ENCODE measurements at places on chromosomes 2 and 18.

- no peak for DNase-seq
Measured at GRCh38 chr2:5618271-5618670, 73.9 kb upstream of the SOX11 start.

- no peak for DNase-seq
Measured at GRCh38 chr2:234469972-234470371, 26.9 kb downstream of the ARL4C start.

DNA sequence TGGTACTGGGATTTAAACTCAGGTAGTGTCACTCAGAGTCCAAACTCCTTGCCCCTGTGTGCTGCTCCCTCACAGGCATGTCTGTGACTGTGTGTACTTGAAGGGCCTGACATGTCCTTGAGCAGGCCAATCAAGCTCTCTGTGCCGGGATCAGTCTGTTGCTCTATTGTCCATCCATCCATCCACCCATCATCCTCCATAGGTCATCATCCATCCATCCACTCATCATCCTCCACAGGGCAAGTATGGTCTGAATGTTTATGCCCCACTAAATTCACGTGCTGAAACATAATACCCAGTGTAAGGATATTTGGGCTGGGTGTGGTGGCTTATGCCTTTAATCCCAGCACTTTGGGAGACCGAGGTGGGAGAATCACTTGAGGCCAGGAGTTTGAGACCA is 24.5 kb upstream of the NEB start:
- no peak for DNase-seq

GRCh38 chr2:232342635-232343565 is 35.7 kb upstream of the ALPP start:
- no peak for DNase-seq

GRCh38 chr2:138496096-138496651 is 5.4 kb upstream of the SPOPL start:
- DNase-seq, result no peak

DNA sequence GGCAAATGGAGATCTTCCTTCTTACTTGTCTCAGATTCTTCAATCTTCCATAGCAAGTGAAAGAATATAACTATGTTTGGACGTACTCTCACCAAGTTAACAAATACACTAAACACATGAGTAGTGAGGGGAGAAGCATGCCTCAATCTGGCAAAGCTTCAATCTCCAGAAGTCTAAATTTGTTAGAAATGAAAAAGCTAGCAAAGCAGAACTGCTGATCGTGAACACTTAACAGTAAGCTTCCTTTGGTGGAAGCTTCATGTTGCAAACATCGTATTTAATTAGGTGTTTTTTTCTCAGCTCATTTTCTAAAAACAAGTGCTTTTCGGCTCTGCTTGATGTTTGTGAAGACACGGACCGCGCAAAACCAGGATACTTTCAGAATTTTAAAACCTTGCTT is 12.7 kb upstream of the SCN1A start:
- DNase-seq, result no peak

DNA sequence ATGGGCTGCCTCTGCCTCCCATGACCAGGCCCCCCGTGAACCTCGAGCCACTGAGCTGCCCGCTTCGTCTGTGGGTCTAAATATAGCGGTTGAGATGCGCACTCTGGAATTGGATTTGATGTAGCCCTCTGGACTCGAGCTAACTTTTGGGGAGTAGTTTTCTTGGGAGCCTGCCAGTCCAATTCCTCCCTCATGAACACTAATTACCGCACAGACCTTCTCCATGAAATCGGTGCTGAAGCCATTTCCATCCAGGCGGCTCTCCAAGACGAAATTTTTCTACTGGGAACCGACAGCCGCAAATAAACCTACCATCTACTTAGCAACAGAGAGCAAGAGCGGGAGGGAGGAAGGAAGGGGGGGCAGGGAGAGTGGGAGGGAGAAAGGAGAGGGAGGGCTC is 63.6 kb downstream of the CELF4 start:
- no peak for DNase-seq

GRCh38 chr18:42290318-42291307 is 335.6 kb downstream of the PIK3C3 start:
- no peak for DNase-seq

DNA sequence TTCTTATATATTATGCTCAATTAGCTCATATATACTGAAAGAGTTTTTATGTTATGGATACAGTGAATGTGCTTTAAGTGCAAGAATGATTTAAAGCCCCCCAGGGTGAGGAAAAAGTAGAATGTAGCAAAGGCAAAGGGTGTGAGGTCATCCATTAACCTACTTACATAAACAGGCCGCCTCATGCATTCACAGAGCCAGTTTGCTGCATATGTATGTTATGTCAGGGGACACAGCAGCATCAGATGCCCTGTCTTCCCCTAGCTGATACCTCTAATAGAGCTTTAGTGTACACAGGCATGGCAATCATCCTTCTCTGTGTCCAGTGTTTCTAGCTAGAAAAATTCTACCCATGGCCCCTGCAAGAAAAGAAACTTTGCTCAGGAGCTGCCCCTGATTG is 187.8 kb upstream of the FSHR start:
- DNase-seq, result no peak

- DNase-seq, result no peak
Measured at GRCh38 chr2:171553236-171553635, 31.0 kb downstream of the CYBRD1 start.

DNA sequence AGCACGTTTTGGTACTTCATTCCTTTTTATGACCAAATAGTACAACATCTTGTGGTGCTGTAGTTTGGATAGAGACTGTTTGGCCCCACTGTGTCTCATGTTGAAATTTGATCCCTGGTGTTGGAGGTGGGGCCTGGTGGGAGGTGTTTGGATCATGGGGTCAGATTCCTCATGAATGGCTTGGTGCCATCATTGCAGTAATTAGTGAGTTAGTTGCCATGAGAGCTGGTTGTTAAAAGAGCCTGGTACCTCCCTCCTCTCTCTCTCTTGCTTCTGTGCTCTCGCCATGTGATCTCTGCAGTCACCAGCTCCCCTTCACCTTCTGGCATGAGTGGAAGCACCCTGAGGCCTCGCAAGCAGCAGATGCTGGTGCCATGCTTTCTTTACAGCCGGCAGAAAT is 50.9 kb downstream of the NCAPH start:
- DNase-seq, result no peak

DNA sequence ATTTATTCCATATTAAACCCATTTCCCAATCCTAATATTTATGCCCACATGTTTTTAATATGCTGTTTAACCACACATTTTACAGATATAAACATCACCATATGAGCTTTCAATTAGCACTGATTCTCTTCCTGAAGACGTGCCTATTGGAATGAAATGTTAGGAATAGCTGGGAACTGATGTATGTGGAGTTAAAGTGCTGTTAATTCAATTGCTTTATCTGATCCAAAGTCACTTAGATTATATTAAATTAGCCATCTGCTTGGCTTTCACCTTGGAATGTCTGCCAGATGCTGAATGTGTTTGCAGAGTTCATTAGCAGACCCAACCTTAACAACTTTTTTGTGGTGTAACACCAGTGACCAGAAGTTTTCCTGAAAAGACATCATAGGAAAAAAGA is 942.9 kb upstream of the KLHL29 start:
- no peak for DNase-seq

DNA sequence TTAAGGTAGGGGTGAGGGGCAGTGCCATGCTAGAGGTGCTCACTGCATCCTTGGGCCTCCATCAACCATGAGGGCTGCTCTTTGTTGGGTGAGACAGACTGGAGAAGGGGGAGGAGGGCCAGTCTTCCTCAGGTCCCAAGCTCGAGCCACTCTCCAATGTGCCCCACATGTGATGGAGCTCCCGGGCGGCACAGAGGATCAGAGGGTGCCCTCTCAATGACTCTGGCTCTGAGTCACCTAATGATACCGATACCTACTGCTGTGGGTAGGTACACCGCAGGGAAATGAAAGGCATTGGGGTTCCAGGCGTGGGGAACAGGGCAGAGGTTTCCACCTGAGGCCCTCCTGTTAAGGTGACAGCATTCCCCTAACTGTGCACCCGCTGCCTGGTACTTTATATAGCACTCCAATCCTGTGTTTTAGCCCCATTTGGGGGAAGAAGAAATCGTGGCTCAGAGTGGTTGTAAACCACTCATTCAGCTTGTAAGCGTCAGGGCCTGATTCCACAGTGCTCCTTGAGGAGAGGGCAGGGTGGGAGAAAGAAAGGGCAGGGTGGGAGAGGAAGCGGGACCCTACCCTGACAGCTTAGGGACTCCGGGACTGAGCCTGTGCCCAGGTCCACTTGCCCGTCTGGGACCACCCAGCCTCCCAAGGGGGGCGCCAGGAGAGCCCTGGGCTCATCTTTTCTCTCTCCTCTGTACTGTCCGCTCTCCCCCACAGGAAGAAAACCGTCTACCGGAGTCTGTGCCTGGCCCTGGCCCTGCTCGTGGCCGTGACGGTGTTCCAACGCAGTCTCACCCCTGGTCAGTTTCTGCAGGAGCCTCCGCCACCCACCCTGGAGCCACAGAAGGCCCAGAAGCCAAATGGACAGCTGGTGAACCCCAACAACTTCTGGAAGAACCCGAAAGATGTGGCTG is 1.8 kb downstream of the B3GNT7 start:
- DNase-seq, result no peak

- no peak for DNase-seq
Measured at GRCh38 chr2:189848276-189848675, 64.0 kb downstream of the PMS1 start.

DNA sequence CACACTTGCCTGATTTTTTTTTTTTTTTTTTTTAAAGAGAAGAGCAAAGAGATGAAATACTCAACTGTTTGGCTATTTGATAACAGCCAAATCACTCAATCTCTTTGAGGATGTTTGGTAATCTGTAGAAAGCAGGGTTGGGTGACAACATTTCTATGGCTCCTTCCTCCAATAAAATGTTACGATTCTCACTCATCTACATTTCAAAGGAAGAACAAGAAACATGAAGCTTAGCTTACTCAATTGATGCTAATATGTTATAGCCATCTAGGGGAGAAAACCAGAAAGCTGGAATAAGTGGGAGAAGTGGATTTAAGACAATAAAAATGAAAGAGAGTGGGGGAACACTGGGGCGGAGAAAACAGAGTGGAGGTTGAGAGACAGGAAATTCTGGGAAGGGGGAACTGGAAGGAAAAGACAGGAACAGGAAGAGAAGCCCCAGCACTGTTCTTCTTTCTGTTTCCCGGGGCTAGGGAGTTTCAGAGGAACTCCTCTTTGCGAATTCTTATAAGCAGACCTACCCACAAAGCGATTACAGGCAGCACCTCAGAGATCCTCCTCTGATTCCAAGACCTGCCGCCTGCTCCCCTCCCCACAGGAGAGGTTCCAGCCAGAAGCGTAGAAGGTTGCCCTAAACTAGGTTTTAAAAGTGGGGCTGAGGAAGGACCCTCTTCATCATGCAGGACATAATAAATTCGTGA is 13.3 kb downstream of the ST3GAL5 start:
- DNase-seq, result no peak

GRCh38 chr2:202387608-202388342 is 11.6 kb downstream of the BMPR2 start:
- DNase-seq, result no peak

DNA sequence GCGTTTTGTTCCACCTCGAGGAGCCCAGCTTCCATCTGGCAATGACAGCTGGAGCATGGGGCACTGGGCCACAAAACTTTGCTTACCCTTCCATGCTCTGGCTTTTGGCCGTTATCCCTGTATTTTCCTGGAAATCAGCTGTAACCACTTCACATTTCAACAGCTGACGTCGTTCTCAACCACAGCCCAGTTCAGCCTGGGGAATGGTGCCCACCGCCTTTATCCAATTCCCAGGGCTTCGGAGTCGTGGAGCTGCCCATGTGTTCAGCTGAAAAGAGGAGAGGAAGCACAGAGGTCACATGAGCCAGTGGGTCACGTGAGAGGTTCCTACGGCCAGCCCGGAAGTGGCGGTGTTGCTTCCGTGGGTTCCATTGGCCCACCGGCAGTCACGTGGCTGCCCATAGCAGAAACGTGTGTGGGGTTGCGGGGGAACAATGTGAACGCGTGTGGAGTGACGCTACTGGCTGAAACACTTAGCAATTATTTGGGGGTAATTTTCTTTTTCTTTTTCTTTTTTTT is 16.7 kb upstream of the EDAR start:
- DNase-seq, result no peak
